ENCODE measurements at places on chromosomes 1 and 21. TPM values are rescaled to one million over a fixed set of nuclear protein-coding genes. Genes with fewer than 3 reads are reported as not detected.

Gene GABRD
- total RNA-seq: not detected

Gene AMPD1
- not detected for total RNA-seq

Gene CHI3L2
- 0.89 TPM for total RNA-seq

Gene GPR153
- total RNA-seq: 7.1 TPM

Gene IL10RB
- 56.4 TPM for total RNA-seq

Gene CYP4A22
- not detected for total RNA-seq

Gene SLC22A15
- 4.5 TPM for total RNA-seq

Gene ST6GALNAC3
- 2.5 TPM for total RNA-seq

Gene PCAT6
- total RNA-seq: 0.89 TPM

Gene LCE4A
- not detected for total RNA-seq

Gene RNPC3
- total RNA-seq: 3.9 TPM

Gene ANGPTL7
- not detected for total RNA-seq

Gene ATAD3C
- 0.09 TPM for total RNA-seq

Gene MATN1
- under 0.01 TPM for total RNA-seq

Gene LEFTY2
- total RNA-seq: not detected

Gene INSRR
- total RNA-seq: not detected

Gene CR1L
- total RNA-seq: not detected

Gene B3GALT2
- 0.37 TPM for total RNA-seq

Gene ZFP69B
- 8.2 TPM for total RNA-seq

Gene LRRC8B
- total RNA-seq: 1.5 TPM

Gene CIART
- 4.8 TPM for total RNA-seq

Gene AGRN
- 96.2 TPM for total RNA-seq

Gene CNIH4
- total RNA-seq: 108 TPM

Gene REN
- not detected for total RNA-seq

Gene TRPM2
- not detected for total RNA-seq

Gene ARHGEF19
- 12.2 TPM for total RNA-seq

Gene NBPF26
- 73.5 TPM for total RNA-seq

Gene OPTC
- total RNA-seq: not detected

Gene OR13G1
- total RNA-seq: not detected

Gene SLC44A5
- total RNA-seq: under 0.01 TPM

Gene ATP1A2
- not detected for total RNA-seq

Measured in smooth muscle cell of the umbilical artery (primary cell).